Hematopoietic multipotent progenitor cell treated with erythropoietin and hydrocortisone succinate and interleukin-3 and kit ligand, for 15 days (in vitro differentiated cells): ENCODE measurements at places on chromosomes 13 and 19.

DNA sequence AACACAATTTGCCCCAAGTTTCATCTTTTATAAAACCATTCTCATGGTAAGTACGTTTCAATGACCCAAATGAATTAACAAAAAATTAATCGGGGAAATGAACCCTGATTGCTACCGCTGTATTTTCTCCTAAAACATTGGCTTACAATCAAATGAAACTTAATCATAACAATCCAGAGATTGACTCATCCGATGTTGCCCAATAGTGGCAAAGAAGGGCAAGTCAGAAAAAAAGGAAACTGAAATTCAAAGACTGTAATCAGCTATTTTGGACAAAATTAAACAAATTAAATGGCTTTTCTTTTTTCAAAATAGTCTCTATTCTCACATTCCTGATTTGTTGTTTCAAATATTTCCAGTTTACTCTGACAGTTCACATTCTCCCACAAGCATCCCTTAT, 3.9 kb upstream of the ACOD1 start:
- no peak for DNase-seq

DNA sequence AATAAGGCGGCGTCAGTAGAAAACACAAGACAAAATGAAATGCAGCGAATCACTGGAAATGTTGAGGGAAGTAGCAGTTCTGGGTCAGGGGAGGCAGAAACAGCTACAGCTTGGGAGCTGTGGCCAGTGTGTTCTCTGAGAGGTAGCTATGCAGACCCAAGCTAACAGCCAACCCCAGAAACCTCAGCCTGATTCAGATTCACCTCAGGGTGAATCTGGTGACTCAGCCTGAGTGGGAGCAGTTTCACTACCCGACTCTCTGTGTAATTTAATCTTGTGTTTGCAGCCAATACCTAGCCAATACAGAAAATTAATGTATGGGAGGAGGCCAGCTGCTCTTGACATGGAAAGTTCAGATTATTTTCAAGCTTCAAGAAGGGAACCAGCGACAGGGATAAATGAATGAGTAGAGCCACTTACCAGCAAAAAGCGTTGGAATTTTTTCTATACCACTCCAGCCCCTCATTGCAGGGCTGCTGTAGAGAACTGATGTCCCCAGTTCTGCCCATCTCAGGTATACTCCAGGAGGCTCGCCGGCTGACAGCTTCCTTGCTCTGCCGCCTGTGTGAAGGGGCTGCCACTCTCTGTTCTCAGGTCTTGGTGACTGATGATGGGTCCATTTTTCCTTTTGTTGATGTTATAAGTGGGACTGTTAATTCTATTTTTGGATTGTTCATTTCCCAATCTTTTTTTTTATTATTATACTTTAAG, 8.9 kb downstream of the IGFL3 start:
- no peak for DNase-seq

DNA sequence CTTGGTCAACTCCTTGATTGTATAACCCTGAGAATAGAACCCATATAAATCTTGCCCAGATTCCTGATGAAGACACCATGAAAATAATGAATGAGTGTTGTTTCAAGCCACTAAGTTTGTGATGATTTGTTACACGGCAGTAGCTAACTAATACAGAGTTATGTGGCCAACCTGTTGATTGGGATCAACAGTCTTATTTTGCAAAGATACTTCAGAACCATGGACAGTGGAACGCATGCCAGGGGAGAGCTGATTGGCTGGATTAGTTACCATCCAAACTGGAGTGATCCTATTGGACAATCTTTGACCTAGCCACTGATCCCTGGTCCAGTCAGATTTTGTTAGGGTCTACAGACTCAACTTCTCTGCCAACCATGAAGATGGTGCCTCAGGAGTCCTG, 26.6 kb downstream of the CD70 start:
- DNase-seq = no peak

DNA sequence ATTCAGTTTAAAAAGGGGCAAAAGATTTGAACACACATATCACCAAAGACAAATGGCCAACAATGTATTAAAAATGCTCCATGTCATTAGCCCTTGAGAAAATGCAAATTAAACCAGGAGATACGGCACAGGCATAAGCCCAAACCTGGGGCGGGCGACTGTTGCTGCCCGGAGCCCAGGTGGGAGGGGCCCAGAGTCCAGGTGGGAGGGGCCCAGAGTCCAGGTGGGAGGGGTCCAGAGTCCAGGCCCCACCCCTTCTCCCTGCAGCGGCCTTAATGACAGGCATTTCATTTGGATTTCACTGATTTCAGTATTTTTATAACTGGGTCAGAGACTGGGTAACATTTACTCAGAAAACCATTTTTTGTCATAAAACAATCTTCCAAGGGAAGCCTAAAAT, 78.2 kb downstream of the RASA3 start:
- no peak for DNase-seq

DNA sequence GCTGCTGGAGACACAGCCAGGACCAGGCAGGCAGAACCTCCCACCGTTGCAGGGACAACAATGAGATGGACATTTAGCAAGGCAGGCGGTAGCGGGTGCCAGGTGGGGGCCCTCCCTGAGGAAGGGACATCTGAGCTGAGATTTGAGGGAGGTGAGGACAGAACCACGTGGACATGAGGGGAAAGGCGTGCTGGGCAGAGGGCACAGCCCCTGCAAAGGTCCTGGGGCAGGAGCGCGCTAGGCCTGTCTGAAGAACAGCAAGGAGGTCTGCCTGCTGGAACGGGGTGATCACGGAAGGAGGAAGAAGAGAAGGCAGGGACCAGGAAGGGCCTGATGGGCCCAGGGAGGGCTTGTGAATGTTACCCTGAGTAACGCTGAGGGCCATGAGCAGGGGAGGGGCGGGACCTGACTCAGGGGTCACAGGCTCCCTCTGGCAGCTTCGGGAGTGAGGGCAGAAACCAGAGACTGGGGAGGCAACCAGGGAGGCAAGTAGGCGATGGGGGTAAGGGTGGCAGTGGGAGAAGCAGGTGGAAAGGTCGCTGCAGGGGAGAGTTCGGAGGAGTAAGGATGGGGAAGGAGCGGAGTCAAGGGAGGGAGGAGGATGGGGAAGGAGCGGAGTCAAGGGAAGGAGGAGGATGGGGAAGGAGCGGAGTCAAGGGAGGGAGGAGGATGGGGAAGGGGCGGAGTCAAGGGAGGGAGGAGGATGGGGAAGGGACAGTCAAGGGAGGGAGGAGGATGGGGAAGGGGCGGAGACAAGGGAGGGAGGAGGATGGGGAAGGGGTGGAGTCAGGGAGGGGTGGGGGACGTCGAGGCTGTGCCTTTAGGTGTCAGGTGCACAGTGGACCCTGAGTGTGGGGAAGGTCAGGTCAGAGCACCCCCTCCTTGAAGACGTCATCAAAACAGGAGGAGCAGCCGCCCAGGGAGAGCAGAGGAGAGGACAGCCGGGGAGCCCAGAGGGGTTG, 15.7 kb upstream of the B3GNT3 start:
- DNase-seq = no peak

- no peak for DNase-seq
Measured at GRCh38 chr13:51879133-51879532, 17.4 kb downstream of the CCDC70 start.

GRCh38 chr19:49104229-49104864, 9.8 kb upstream of the LIN7B start:
- DNase-seq = no peak

- DNase-seq = no peak
Measured at GRCh38 chr19:57671124-57671895, 2.6 kb downstream of the ZSCAN4 start.

DNA sequence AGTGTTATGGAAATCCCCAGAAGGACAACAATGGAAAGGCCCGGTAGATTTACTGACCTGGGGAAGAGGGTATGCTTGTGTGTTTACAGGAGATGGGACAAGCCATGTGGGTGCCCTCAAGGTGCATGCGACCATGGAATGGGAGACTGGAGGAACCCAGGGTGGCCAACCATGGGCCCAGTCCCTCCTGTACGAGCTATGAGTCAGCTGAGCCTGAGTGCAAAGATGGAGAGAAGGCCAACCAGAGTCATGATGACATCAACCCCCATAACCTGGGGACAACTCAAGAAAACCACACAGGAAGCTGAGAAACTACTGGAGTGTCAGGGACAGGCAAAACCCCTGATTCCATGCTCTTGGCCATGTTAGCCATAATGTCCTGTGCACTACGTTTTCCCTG, 7.8 kb downstream of the ZNF350 start:
- no peak for DNase-seq

DNA sequence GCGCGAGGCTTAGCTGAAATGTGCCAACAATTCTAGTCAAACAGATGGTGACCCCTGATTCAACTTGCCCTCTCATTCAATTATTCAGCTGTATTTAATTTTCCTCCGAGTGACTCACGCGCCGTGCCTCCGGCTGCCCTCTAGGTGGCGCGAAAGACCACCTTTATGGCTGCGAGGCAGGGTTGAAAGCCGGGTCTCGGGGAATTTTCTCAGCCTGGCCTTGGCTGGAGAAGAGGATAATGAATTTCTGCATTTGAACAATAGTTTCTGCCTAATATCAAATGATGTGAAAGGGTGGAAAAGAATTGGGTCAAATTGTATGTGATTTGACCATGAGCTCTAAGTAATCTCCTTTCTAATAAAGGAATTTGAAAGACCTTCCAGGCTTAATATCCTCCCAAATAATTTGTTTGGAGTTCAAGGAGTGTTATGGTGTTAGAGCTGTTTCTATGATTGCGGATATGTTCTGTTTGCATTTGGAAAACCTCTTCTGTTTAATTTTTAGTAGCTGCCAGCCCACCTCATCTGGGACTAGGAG, 310.9 kb downstream of the ZNF536 start:
- peak; percentile 20 for DNase-seq

GRCh38 chr13:45545686-45546409, 69.7 kb downstream of the ERICH6B start:
- no peak for DNase-seq

DNA sequence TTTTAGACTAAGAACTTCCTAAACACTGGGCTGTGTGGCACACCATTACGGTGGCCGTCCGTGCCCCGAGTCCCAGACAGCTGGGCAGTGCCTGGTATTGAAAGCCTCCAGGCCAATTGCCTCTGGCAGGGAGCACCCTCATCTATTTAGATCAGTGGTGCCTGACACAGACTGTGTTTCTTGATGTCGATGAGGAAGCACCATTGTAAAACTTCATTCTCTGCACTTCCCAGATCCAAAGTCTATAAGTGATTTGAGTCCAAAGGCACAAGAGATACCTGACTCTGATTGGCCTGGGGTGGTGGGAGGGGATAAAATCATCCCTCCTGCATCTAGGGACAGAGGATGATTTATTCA, 8.5 kb upstream of the STK24 start:
- DNase-seq = no peak

- peak; percentile 85 for DNase-seq
Measured at GRCh38 chr19:55206664-55207500, 2.4 kb downstream of the PTPRH start.

DNA sequence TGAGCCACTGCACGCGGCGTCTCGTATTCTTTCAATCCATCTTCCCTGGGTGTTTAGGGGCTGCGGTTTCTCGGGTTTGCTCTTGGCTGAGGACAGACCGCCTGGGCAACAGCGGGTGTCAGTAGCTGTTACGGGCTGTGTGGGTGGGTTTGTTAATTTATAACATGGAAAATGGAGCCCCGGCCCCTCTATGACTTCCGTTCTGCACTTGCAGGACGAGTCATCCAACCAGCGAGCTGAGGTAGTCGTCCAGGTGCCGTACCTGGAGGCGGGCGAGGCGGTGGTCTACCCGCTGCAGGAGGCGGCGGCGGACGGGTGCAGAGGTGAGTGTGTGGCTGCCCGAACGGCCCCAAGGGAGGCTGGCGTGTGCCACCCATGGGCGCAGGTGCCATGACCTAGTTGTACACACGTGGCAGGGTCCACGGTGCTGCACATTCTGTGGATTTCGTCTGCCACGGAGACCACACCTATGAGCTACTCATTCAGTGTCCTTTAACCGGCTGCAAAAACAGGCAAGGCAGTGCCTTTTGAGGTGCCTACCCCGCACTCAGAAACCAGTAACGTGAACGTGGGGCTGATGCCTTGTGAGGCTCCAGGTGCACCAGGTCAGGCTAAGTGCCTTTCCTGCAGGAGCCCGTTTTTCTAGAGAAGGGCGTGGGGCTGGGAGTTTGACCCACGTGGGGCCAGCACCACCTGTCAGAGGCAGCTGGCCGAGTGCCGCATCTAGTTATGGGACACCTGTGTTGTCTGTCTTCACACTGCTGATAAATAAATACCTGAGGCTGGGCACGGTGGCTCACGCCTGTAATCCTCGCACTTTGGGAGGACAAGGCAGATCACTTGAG, 10.9 kb downstream of the POLR2E start:
- no peak for DNase-seq

DNA sequence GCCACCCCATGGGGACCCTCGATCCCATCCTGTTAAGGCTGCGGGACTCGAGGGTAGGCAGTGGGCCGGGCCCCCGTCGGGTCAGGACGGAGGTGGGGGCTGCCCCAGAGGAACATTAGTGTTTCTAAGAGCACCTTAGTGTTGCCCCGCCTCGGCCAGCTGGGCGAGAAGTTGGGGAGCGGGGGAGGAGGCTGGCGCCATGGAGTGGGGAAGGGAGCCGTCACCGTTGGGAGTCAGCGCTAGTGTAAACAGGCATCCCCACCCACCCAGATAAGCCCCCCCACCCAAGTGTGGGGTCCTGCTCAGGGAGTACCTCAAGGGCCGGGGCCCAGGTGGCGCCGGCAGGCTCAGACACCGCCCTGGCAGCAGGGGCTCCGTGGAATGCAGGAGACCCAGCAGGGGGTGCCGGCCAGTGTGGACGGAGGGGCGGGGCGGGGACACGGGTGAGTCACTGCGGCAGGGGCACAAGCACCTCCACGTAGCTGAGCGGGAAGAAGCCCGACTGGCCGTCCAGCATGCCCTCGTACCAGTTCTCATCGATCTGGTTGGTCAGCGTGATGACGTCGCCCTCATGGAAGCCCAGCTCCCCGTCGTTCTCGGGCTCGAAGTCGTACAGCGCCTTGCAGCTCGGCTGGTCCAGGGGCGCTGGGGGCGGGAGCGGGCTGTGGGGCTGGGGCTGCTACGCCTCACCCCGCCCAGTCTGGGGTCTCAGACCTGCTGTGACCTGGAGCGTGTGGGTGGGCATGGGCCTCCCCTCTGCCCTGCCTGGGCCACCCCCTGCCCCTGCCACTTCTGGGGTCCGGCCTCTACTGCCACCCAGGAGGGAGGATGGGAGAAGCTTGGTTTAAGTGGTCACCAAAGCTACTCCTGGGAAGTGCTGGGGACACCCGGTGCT, 18.0 kb downstream of the MPND start:
- no peak for DNase-seq

GRCh38 chr13:76913898-76914297, 27.7 kb upstream of the KCTD12 start:
- no peak for DNase-seq

DNA sequence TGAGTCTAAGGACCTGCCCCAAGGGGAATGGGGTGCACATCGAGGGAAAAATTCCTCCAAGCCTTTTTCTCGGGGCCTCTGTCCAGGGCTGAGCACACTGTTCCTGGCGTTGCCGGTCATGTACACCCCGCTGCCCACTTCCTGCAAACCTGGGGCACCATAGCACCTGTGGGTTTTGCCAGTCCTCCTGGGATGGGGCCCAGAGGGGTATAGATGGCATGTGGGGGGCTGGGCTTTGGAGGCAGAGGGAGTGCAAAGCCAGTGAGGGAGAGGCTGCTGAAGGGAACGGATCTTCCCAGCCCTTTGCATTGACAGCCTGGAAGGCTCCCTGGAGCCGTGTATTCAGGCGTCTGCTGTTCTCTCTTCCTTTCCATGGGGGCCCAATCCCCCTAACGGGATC, 187.3 kb downstream of the ZNF536 start:
- DNase-seq = no peak
